ENCODE measurements at places on chromosomes 12 and 14. TPM values are rescaled to one million over a fixed set of nuclear protein-coding genes. Genes with fewer than 3 reads are reported as not detected.

Gene KRT81
- not detected for total RNA-seq

Gene TEX22
- total RNA-seq = not detected

Gene NINJ2
- 1.6 TPM for total RNA-seq

Gene SLC6A13
- not detected for total RNA-seq

Gene JAG2
- 50.1 TPM for total RNA-seq

Gene FAM181A
- not detected for total RNA-seq

Gene IFNG-AS1
- total RNA-seq = not detected

Gene ARHGEF25
- total RNA-seq = 0.10 TPM

Gene COX8C
- total RNA-seq = not detected

Gene CCDC177
- not detected for total RNA-seq

Gene PLEKHG3
- 3.6 TPM for total RNA-seq

Gene FSCB
- total RNA-seq = not detected

Gene KRT85
- total RNA-seq = not detected

Gene KRT80
- 7.2 TPM for total RNA-seq

Gene ZNF268
- total RNA-seq = 23.8 TPM

Gene TAS2R7
- total RNA-seq = 0.48 TPM

Gene PKP2
- 3.4 TPM for total RNA-seq

Gene ACOT4
- 0.38 TPM for total RNA-seq

Gene TSPAN11
- 16.5 TPM for total RNA-seq

Gene ASIC1
- under 0.01 TPM for total RNA-seq

Gene RFLNA
- 2.6 TPM for total RNA-seq

Data from vein endothelial cell (primary cell).